ENCODE measurements at places on chromosomes 2 and 18.

GRCh38 chr2:27442920-27443282 is 720 bp downstream of the KRTCAP3 start:
- no peak for DNase-seq

- no peak for DNase-seq
Measured at GRCh38 chr2:84904717-84905174, 710 bp upstream of the TMSB10 start.

DNA sequence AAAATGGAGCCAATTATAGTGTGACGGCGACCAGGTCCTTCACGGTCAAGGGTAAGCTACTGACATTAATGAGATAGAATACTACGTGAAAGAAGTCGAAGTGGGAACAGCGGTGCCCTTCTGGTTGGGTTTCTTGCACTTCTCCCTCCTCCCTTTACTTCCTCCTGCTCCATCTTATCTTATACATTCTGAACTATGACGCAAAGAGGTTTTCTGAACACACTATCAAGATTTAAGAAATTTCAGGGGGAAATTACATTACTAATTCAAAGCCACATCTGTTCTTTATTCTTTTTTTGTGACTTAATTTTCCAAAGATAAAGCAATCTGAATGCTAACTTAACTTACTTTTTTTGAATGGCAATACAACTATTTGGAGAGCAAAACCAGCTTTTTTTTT is 14.8 kb upstream of the IL18R1 start:
- DNase-seq = no peak

- DNase-seq = no peak
Measured at GRCh38 chr2:16948710-16949109, 283.1 kb upstream of the CYRIA start.

DNA sequence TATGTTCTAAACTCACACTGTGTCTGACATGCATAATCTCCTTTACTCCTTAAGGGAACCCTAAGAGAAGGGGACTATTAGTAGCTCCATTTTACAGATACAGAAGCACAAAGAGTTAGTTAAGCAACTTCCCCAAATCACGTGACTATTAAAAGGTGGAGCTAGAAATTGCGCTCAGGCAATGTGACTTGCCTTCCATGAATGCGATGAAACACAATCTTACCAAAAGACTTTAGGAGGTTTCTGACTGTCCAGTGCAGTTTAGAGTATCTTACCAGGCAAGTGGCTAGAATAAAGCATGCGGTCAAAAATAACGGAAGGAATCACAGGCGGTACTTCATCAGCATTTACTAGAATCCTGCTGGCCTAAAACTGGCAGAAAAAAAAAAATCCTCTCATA is 70.4 kb downstream of the ZNF521 start:
- DNase-seq = no peak

DNA sequence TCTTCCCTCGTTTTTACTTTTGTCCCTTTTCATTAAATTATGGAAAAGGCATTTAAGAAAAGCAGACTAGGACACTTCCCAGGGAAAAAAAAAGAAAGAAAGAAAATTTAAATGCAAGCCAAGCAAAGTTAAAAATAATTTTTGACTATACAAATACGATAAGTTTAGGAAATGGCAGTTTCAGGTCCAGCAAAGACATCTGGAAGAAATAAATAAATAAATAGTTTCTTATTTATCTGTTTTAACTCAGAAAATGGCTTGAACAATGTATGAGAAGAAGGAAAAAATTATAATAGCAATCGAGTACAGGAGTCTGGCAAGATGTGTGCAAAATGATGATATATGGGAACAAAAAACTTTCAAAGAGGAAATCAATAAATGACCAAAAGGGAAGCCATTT is 114.6 kb upstream of the NCKAP5 start:
- no peak for DNase-seq

DNA sequence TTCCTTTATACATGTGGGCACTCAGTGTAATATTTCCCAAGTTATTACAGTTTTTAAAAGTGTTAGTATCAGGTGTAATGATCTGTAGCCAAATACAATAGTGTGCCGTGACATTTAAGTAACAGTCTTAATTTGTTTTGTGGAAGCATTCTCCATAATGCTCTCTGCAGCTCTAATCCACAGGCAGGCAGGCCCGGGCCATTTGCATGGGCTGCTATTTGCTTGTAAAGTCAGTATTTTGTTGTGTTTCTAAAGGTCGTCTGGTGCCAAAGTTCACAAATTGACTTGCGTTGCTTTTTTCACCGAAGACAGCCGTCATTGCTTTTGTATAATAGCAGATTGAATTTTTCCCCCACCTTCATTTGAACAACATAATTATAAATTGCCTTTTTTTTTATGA is 153.0 kb downstream of the GBX2 start:
- no peak for DNase-seq

GRCh38 chr2:29841386-29842004 is 79.9 kb downstream of the ALK start:
- DNase-seq = no peak

GRCh38 chr18:76978616-76979015 is 154.0 kb downstream of the MBP start:
- no peak for DNase-seq

DNA sequence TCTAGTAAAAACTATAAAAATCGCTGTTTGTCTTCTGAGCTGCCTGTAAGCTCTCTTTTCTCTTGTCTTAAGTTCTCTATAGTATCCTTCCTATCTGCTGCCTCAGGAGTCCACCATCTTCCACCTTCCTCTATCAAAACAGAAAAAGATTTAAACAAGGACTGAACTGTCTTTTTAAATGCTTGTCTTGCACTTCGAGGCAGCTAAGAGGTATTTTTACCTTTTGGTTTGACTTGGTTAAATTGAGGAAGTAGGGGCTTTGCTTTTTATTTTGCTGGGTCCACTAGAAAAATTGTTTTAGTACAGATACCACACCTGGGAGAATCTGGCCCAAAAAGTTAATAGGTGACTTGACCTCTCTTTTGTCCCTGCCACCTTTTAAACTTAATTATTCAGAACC is 12.2 kb downstream of the SESTD1 start:
- no peak for DNase-seq

DNA sequence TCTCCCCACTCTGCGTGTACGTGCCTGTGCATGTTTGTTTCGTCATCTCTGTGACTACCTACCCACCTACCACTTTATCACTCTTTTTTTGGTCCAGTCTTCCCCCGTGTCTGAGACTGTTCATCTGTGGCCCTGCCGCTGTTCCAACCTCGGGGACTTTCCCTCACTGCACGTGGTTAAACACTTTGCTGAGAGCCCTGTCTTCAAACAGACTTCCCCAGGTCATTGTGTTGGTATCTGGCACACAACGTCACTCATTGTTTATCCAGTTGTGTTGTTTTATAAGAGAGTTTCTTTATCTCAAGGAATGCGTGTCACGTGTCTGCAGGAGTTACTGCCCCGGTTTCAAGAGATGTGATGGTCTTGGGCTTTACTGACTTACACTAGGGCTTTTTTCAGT is 262.0 kb upstream of the RASGRP3 start:
- DNase-seq = no peak

DNA sequence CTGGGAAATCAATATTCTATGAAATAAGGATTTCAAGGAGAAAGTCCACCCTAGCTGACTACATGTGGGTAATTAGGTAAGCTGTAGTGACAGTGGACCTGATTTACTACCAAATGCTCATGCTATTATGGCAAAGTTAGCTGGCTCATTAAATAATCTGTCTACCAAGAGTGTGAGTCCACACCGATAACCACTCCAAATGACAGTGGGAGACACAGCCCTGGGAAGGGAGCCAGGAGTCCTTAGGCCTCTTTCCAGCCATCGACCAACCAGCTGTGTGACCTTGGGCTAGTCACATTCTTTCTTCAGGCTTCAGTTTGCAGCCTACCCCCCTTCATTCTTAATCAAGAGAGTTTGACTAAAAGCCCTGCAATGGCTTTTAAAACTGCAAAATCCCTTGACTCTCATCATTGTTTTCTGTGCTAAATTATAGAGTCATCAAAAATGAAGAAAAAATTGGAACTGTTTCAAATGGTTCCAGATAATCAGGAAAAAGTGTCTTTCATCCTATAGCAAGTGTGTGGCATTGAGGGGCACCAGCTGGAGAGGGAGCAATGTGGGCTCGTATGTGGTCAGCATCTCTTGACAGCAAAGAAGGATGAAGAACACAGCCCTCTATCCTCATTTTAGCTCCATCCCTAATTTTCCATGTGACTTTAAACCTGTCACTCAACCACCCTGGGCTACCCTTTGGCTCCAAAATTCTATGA is 45.6 kb upstream of the SLC14A2 start:
- DNase-seq = no peak

GRCh38 chr2:52874466-52875106 is 893.0 kb upstream of the CHAC2 start:
- DNase-seq = no peak

- no peak for DNase-seq
Measured at GRCh38 chr2:108570416-108570815, 36.1 kb downstream of the LIMS1 start.

DNA sequence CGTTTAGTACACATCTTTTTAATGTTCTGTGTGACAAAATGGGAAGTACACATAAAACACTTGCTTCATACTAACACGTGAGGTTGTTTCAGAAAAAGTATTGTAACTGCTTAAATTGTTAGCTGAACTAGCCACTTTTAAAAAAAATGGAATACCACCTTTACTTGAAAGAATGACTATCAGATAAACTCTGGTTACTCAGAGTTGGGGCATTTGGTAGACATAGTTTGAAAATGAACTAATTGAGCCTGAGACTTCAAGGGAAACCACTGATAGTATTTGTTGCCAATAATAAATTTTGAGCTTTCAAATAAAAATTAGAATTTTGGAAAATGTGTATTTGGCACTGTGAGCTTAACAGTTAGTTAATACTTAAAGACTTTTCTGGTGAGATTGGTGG is 103.0 kb upstream of the FBXO11 start:
- DNase-seq = no peak

DNA sequence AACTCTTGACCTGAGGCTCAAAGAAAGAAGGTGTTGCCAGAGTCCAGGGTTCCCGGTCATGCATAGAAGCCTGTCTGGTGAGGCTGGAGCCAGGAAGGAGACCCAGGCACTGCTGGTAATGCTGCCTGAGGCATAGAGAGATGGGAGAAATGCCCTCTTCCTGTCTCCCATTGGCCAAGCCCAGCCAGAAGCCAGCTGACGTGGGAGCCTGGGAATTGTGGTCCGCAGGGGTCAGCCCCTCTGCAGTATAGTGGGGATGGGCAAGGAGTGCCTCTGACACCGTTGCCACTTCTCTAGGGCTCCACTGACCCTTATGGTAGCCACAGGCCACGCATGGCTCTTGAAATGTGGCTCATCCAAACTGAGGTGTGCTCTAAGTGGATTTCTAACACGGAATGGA is 95.7 kb downstream of the CTIF start:
- DNase-seq = no peak

GRCh38 chr2:217710211-217710765 is 292.5 kb downstream of the TNS1 start:
- no peak for DNase-seq

- DNase-seq = no peak
Measured at GRCh38 chr2:201249889-201250288, 10.4 kb upstream of the CASP8 start.

DNA sequence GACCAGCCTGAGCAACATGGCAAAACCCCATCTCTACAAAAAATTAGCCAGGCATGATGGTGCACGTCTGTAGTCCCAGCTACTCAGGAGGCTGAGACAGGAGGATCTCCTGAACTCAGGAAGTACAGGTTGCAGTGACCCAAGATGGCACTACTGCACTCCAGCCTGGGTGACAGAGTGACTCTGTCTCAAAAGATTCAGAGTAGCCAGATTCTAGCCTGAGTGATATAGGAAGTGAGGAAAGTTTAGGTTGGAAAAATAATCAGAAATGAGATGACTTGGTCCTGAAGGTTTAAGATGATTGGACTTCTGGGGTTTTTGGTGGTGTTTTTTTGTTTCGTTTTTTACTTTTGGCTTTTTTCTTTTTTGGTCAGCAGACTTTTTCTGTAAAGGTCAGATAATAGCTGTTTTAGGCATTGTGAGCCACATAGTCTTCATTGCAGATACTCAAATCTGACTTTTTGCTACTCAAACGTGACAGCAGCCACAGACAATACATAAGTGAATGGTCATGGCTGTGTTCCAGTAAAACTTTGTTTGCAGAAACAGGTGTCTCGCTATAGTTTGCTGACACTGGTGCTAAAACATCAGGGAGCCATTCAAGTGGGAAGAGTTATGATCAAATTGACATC is 104.1 kb upstream of the UBXN4 start:
- DNase-seq = no peak

GRCh38 chr18:10239103-10239502 is 215.3 kb upstream of the APCDD1 start:
- no peak for DNase-seq

GRCh38 chr2:225124311-225125017 is 82.2 kb upstream of the DOCK10 start:
- no peak for DNase-seq

DNA sequence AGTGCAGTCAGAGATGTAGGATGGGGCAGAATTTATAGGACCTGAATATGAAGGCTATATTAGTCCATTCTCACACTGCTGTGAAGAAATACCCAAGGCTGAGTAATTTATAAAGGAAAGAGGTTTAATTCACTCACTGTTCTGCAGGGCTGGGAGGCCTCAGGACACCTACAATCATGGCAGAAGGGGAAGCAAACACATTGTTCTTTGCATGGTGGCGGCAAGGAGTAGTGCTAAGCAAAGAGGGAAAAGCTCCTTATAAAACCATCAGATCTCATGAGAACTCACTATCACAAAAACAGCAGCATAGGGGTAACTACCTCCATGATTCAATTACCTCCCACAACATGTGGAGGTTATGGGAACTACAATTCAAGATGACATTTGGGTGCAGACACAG is 76.8 kb upstream of the MSTN start:
- no peak for DNase-seq

GRCh38 chr2:55842046-55842445 is 81.5 kb downstream of the EFEMP1 start:
- no peak for DNase-seq

- no peak for DNase-seq
Measured at GRCh38 chr2:28280619-28281018, 112.0 kb upstream of the FOSL2 start.

GRCh38 chr2:214076527-214076926 is 334.3 kb upstream of the VWC2L start:
- DNase-seq = no peak

- DNase-seq = no peak
Measured at GRCh38 chr2:144010096-144010836, 509.7 kb downstream of the ZEB2 start.

- no peak for DNase-seq
Measured at GRCh38 chr2:84247532-84247931, 211.5 kb downstream of the SUCLG1 start.
